Substantia nigra (tissue), 51 donors: ENCODE measurements at places on chromosomes 5 and 9.

GRCh38 chr5:77630114-77630680 is 8.3 kb downstream of the OTP start:
- no peak for DNase-seq

GRCh38 chr5:79567926-79568549 is 44.2 kb upstream of the TENT2 start:
- no peak for DNase-seq

DNA sequence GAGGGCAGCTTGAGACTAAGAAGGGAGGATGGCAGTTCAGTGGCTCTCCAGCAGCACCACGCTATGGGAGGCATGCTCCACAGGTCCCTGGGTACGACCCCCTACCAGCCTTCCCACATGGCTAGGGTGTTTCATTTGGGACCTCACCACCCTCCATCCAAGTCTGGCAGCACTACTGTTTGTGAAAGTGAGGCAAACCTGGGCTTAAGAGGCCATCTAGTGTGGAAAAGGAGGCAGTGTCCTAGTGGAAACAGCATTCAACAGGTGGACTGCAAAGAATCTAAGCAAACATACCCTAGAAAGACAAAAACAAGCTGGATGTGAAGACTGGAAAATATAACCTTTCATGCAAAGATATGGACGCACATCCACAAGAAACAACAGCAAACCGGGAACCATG is 4.8 kb upstream of the C5orf47 start:
- no peak for DNase-seq

- peak; percentile 84 for DNase-seq
Observed at GRCh38 chr9:23826120-23826629, at the start of gene ELAVL2. TSS of gene ELAVL2 (minus strand) at chr9:23826240. CDS start at chr9:23762234, 64,006 bp downstream.

- no peak for DNase-seq
Observed at GRCh38 chr5:140166911-140167310, 8.1 kb upstream of the CYSTM1 start.

- no peak for DNase-seq
Observed at GRCh38 chr5:123365156-123365555, 58.0 kb downstream of the CEP120 start.

- no peak for DNase-seq
Observed at GRCh38 chr5:133234273-133234672, 182.5 kb downstream of the HSPA4 start.

GRCh38 chr9:37410354-37410861 is 12.1 kb upstream of the GRHPR start:
- DNase-seq: no peak

DNA sequence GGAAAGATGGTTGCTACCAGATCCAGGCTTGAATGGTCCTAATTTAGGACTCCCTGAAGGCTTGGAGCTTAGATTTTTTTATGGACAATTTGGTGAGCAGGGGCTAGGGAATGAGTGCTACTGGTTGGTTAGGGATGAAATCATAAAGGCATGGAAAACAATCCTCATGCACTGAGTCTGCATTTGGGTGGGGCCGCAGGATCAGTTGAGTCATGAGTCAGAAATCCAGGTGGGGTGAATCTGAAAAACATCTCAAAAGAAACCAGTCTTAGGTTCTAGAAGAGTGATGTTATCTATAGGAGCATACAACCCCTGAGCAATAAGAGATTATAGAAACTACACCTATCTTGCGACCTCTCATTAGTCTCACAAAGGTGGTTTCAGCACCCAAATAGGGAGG is 300.0 kb downstream of the KIF4B start:
- no peak for DNase-seq

DNA sequence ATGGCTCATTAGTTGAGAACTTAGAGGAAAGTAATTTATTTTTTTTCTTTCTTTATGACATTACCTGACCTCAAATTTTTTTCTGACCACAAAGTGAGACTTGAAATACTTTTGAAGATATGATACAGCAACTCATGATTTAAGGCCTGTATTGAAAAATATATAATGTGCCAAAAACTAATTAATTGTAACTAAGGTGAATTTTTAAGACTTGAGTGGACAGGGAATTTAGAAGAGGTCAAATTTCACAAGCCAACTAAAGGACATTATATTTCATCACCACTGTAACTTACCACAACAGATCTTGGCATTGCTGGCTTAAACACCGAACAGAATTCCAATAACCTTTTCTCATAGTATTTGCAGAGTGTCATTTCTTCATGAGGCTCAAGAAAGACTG is 1.8 kb downstream of the CCNH start:
- no peak for DNase-seq

DNA sequence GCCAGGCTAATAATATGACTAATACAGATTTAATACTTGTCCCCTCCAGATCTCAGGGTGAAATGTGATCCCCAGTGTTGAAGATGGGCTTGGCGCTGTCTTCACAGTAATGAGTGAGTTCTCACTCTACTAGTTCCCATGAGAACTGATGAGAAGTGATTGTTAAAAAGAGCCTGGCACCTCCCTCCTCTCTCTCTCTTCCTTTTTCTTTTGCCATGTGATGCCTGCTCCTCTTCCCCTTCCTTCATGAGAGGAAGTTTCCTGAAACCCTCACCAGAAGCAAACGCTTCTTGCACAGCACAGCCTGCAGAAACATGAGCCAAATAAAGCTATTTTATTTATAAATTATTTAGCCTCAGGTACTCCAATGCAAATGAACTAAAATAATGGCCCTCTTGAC is 55.2 kb downstream of the GLDC start:
- DNase-seq: no peak

DNA sequence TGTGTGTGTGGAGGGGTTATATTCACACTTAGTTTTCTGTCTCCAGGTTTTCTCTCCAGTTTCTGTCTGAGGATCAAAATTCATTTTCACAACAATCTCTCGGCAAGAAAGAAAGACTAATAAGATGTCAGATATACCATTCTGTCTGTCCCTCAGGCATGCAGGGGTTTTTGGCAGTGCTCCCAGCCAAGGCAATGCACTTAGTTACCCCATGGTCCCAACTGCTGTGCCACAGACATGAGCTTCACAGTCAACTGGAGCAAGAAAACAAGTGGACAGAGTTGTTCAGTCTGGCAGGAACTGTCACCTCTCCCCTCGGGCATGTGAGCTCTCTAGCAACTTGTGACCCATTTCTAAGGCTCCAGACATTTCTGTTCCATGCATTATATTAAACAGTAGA is 101.7 kb upstream of the LHFPL2 start:
- no peak for DNase-seq

DNA sequence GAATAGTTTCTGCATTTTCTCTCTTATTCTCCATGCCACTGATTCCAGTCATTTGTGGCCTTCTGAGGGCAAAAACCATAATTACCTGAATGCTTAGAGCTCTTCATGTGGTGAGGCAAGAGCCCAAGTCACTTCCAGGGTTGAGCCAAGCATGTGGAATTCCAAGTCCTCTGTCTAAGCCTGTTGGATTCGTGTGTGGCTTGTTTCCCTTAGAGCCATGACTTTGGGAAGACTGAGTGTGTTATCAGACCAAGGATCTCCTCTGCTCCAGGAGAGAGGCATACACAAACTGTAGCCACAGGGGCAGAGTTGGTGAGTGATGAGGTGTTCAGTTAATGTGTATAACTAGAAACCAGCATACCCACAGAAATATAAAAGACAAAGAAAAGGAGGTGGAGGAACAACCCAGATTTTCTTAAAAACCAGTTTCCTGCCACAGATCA is 27.1 kb downstream of the SLC22A5 start:
- no peak for DNase-seq

DNA sequence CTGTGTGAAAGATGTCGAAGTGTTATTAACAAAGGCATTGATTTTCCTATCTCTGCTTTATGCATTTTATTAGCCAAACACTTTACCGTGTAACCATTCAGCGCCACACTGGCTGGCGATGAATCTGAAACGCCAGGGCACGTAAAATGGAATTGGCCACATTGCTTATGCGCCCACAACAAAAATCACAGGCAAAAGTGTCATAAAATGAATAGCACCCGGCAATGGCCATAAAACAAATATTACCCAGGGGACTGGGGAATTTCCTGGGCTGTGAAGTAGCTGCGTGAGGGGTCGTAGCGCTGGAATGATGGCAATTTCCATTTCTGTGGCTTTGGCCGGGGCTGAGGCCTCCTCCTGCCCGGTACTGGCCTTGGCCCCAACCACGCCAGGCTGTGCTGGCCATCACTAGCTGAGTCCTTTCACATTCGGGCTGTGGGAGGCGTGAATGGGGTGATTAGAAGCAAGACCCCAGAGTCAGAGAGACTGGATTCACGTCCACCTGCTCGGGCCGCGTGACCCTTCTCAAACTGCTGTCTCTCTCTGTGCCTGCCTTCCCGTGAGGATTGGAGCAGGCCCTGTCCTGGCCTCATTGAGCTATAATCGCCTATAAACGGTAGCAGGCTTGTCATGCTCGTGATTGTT is 254.5 kb downstream of the PBX3 start:
- DNase-seq: no peak

DNA sequence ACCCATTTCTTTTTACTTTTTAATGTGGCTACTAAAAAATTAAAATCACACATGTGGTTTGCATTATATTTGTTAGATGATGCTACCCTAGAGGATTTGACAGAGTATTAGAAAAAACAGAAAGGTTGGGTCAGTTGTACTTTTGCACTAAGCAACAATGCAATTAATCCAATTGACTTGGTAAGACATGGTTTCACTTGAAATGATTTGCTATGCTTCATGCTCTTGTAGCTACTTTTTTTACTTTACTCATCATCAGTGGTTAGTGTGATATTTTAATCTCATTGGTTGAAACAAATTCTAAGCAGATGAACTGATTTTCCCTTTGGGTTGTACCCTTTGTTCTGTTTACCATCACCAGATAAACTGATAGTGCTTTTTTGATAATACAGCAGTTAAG is 39.4 kb downstream of the HMHB1 start:
- no peak for DNase-seq

DNA sequence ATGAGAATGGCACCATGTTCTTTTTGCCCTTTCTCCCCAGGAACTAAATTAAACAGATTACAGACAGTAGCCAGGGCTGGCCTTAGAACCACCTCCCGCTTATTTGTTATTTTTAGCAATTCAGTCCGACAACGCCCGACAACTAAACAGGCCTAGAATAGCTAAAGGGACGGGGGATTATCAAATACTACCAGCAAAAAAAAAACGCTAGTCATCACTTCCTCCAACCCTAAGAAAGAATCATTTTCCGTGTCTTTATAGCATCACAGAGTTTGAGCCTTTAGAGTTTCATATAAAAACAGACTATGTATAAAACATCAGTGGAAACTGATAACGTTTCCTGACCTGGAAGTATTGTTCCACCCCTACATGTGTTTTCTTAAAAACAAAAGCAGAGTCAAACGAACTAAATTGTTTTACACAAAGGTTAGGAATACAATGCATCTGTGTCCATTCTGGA is 35.3 kb downstream of the PFDN1 start:
- DNase-seq: no peak

- no peak for DNase-seq
Observed at GRCh38 chr5:157050050-157050449, 8.9 kb downstream of the HAVCR1 start.

DNA sequence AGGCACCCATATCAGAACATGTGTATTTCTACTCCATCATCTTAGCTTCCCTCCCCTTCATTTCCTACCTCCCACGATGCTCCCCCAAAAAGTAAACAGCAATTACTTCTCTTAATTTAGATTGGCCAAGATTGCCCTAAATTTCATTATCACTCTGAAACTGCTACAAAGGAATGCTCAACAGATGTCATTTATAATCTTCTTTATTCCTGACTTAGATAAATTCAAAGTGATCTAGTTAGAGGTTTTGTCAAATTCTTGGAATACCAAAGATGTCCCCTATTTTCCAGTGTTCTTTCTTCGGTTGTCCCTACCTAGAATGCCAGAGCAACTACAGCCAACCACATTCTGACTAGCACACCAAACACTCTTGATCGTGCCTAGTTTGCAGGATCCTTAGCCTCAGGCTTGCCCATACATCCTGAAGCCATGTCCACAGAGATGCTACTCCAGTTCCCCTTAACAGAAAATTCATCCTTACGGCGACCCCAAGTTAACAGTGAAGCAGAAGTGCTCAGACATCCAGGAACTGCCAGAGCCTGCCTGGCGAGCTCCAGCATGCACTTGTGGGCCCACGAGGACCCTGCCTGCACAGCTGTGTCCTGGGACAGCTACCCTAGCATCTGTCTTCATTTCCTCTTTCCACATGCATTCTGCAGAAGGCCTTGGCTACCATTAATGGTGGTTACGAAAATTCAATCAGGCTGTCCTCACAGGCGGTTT is 31.6 kb downstream of the DAP start:
- DNase-seq: no peak

GRCh38 chr9:125464591-125465385 is 203.2 kb downstream of the GAPVD1 start:
- DNase-seq: no peak

GRCh38 chr5:94243612-94244011 is 374.8 kb downstream of the KIAA0825 start:
- DNase-seq: no peak

- DNase-seq: no peak
Observed at GRCh38 chr9:131045300-131046092, 36.5 kb downstream of the LAMC3 start.

DNA sequence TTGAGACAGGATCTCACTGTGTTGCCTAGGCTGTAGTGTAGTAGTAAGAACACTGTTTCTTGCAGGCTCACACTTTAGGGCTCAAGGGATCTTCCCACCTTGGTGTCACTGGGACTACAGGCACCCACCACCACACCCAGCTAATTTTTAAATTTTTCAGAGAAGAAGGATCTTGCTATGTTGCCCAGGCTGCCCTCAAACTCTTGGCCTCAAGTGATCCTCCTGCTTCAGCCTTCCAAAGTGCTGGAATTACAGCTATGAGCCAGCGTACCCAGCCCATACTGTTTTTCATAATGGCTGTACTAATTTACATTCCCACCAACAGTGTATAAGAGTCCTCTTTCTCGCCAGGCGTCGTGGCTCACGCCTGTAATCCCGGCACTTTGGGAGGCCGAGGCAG is 5.1 kb downstream of the STX17 start:
- DNase-seq: no peak

GRCh38 chr5:93587597-93588351 is 4.8 kb downstream of the NR2F1 start:
- DNase-seq: no peak

GRCh38 chr5:180155365-180155926 is 53.6 kb downstream of the RASGEF1C start:
- no peak for DNase-seq

DNA sequence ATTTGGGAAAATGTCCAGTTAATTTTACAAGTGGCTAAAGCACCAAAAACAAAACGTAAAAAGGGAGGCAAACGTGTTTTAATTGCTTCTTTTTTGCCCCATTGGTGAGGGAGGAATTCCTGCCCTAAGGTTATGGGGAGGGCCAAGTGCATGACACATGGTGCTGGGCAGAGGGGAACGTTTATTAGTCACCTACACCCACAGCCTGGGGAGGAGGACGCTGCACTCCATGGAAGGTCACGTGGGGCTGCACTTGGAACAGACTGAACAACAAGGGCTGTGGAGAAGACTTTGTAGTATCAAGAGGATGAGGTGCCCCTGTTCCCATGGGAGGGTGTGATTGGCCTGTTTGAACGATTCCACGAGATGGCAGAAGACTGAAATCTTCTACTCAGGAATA is 13.7 kb upstream of the ADAMTS16 start:
- no peak for DNase-seq

- DNase-seq: no peak
Observed at GRCh38 chr5:164498438-164498837, 993.0 kb downstream of the MAT2B start.

- DNase-seq: no peak
Observed at GRCh38 chr5:74767579-74767913, 497 bp downstream of the NSA2 start.
